CD8-positive, alpha-beta memory T cell (primary cell): ENCODE measurements at places on chromosomes 7 and 10.

- DNase-seq, result peak; percentile 89
Observed at GRCh38 chr7:100221231-100221718, 1.5 kb downstream of the PVRIG start.

DNA sequence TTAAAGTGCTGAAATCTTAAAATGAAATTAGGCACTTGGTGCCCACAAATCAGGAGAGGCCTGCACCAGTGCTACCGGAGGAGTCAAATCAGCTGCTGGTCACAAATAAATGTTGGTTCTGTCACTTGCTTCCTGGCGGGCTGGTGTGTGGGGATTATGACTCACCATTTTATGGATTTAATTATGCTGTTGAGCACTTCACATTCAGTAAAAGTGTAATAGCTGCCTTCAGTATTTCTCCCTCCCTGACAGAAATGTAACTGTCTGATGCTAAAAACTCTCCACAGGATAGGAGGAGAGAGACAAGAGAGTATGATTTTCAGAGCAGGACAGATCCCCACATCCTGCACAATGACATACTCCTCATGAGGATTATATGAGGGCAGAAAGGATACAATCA lies 186.0 kb downstream of the JAZF1 start:
- no peak for DNase-seq

DNA sequence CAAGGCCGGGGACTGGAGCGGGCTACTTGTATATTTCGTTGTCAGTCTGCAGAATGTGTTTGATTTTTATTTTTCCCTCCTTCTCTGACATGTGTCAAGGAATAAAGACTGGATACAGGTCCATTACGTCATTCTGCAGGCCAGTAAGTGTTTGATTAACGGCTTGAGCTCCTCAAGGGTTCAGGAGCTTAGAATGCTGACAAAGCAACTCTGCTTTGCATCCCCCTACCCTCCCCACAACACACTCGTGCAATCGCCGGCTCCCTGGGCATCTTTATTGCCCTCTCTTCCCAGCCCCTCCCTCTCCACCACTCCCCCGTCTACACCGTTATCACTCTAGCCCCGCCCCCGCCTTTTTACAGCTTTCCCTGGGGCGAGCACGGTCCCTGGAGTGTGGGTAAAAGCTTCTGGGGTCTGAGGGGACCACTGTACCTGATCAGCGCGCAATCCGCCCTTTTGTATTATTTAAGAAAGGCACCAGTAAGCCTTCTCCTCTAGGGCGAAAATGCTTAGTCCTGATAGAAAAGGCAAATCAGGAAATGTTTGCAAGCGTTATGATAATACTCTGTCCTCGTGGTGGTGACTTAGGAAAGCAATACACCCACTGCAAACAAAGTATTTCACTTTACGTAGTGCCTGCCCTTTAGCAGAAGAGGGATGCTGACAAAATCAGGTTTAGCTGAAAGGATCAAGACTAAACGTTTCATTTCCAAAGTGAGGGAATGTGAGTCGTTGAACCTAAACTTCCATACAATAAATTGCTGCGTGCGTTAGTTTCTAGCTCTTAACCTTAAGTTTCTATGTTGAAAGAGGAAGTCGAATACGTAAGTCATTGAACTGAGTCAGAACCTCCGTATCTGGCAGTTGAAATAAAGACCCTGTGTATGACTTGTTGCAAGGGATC lies 1.4 kb upstream of the CREB5 start:
- no peak for DNase-seq

DNA sequence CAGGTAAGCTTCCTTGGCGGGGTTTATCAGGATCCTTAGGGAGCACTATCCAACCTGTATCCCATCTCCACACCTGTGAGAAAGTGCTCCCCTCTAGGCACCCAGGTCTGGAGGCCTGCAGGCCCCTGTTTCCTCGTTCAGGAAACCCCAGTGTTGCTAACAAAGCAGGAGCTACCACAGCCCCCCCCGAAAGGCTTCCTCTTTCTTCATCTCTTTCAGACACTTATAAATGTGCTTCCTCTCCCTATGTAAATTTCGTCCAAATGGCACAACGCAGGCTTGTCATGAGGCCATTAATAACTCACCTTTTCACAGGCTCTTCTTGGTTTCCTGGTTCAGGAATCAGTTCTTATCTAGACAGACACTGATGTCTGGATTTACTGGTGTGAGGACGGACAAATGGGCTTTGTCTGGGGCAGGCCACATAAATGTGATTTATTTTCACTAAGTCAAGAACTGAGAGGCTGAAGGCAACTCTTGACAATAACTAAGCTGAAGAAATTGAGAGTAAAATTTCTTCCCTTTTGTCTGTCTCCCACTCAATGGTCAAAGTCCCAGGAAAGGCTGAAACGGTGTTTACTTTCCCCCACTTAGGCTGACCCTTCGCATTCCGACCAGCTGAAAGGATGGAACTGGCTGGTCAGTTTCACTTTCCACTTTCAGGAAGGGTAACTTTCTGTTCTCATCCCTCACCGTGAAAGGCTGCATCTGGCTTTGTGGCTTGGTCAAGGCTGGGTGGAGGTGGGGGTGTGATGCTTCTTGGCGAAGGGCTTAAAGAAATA lies 46.8 kb downstream of the PIK3AP1 start:
- no peak for DNase-seq

DNA sequence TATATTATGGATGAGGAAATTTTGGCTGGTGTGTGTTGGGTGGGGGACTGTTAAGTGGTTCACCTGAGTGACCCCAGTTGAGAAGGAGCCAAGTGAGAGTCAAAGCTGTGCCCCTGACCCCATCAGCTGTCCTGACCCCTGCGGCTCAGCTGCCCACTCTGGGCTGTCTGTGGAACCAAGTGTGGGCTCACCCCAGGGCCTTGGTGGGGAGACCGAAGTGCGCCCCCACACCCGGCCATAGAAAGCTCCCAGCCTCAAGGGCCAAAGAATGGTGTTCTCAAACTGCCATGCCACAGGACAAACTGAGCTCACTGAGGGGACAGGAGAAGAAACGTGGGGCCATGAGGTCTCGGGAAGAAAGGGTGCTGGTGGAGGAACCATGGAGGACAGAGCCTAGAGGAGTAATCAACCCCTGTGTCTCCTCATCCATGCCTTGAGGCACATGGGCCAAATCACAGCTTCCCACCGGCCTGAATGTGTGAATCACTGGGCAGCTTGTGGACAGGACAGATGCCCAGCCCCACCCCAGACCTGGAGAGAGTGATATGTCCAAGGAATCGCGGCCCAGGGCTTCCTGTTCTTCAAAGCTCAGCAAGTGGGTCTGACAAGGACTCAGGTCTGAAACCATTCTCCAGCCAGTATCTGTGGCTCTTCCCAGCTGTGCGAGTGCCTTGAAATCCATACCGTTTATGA lies 86.2 kb upstream of the CACUL1 start:
- no peak for DNase-seq

- no peak for DNase-seq
Observed at GRCh38 chr7:105768898-105769507, 107.4 kb downstream of the ATXN7L1 start.

DNA sequence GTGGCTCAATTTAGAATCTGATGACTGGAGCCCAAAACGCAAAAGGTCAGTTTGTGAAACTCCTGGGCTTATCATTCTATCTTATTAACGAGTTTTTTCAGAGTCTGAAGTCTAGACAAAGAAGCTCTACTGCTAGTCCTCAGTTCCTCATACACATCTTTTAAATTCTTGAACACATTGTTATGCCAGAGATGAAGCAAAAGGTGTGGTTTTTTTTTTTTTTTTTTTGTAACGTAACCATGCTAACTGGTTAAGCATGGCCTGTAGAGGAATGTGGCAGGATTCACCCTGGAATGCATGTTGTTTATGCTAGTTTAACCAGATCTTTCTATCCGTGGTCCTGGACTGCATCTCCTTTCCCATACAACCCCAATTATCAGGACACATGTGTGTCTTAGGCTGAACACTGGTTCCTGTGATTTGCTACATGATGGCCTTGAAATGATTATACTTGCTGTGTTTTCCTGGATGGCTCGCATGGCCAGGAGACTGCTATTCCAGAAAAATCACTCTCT lies 79.3 kb upstream of the MDFIC start:
- no peak for DNase-seq
